ENCODE measurements at places on chromosomes 2 and 18.

DNA sequence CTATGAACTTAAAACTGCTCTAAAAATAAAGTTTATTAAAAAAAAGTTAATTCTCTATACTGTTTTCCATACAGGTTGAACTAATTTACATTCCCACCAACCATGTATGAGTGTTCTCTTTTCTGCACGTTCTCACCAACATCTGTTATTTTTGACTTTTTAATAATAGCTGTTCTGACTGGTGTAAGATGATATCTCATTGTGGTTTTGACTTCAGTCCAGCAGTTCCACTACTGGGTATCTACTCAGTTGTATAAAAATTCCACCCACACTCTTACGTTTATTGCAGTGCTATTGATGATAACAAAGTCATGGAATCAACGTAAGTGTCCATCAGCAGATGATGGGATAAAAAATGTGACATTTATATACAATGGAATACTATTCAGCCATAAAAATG is 33.7 kb downstream of the SPAG16 start:
- DNase-seq = no peak

DNA sequence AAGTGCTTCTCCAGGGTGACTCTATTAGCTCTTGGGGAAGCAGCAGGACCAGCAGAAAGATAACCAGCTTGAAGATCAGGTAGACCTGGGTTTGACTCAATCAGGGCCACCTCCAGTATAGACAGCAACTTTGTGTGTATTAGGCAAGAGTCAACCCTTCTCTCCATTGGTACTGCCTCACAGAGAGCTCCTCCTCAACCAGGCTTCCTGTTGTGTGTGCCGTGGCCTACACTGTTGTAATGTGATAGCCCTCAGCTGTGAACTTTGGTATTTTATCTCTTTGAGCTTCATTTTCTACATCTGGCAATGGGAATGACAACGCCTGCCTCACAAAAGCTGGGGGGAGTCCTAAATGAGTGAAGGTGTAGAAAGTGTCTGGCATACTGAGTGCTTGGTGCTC is 17.0 kb upstream of the MAP3K20 start:
- no peak for DNase-seq

DNA sequence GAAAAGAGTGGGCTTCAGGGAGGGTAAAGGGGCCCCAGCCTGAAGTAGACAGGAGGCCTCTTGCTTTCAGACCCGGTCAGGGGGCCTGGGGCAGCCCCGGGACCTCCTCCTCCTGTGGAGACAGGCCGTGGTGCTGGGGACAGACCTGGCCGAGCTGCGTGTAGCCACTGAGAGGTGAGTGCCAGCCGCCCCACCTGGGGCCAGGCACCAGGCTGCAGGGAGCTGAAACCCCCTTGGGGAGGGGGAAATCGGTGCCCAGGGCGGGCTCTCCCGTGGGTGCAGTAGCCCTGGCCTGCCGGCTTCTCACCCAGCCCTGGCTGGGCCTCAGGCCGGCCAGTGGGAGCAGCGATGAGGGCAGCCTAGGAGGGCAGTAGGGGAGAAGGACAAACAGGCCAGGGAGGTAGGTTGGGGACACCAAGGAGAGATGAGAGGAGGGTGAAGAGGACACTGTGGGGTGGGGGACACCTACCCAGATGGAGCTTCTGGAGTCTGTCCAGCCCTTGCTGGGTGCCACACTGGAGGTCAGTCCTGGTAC is 24.0 kb downstream of the CROCC2 start:
- DNase-seq = no peak

GRCh38 chr18:59724103-59724502 is 26.9 kb upstream of the CCBE1 start:
- no peak for DNase-seq

- no peak for DNase-seq
Measured at GRCh38 chr2:174615871-174616436, 18.4 kb upstream of the WIPF1 start.

DNA sequence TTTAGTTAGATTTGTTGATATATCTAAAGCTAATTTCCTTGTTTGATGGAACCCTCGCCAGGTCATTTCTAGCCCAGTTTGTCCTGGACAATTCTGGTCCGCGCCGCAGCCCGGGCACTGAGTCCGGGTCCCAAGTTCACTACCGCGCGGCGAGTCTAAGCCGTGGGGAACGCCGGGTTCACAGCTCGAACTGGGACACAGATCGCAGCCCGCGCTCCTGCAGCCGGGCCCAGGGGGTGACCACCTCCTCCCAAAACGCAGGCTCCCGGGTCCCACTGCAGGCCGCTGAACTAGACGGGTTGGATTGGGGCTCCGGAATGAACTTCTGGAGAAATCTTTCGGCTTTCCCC is 681 bp downstream of the ACADL start:
- no peak for DNase-seq

DNA sequence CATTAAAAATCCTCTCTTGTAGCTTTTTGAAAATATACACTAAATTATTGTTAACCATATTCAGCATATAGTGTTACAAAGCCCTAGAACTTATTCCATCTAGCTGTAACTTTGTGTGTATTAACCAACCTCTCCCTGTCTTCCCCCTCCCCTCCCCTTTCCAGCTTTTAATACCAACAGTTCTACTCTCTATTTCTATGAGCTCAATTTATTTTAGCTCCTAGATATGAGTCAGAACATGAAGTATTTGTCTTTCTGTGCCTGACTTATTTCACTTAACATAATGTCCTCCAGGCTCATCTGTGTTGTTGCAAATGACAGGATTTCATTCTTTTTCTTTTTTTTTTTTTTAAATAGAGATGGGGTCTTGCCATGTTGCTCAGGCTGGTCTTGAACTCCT is 45.1 kb downstream of the GPD2 start:
- DNase-seq = no peak

DNA sequence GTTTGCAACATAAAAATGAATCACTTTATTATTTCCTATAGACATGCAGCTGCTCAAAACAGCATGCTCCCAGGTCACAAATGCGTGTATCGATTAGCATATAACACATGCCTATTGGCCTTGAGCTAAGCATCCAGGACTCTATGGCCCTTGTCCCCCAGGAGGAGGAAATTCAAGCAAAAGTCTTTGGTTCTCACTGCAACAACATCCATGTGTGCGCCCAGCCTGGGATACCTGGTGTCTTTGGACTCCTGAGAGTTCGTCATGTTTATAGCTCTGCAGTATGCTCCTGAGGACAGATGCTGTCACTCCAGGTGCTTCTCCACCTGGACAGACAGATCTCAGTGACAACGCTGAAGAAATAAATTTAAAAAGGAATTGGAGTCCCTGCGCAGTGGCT is 284.6 kb downstream of the PHLPP1 start:
- DNase-seq = no peak

GRCh38 chr2:240972201-240972600 is 26.2 kb upstream of the SNED1 start:
- DNase-seq = no peak

DNA sequence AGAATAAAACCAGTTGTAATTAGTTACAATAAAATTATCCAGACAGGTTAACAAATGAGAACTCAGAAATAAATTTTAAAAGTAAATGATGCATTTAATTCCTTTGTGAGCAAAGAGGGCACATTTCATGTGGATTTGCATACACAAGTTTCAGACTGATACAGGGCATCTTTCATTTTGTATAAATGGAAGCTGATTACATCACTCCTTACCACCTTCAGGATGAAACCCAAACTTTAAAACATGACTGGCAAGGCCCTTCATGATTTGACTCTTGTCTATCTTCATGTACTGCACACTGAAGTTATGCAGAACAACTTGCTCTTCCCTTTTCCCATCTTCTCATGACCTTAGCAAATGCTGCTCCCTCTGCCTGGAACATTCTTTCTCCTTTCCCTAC is 26.9 kb downstream of the EFEMP1 start:
- no peak for DNase-seq

- DNase-seq = no peak
Measured at GRCh38 chr18:67194886-67195285, 321.6 kb downstream of the DSEL start.

GRCh38 chr2:80363330-80363729 is 58.8 kb upstream of the LRRTM1 start:
- DNase-seq = no peak

GRCh38 chr2:28525481-28525880 is 29.6 kb downstream of the PLB1 start:
- DNase-seq = no peak

- no peak for DNase-seq
Measured at GRCh38 chr18:48850822-48851598, 99.8 kb downstream of the SMAD7 start.

- DNase-seq = no peak
Measured at GRCh38 chr18:69730664-69731063, 217.0 kb downstream of the CD226 start.

- no peak for DNase-seq
Measured at GRCh38 chr2:240392948-240393830, 42.3 kb upstream of the GPC1 start.

DNA sequence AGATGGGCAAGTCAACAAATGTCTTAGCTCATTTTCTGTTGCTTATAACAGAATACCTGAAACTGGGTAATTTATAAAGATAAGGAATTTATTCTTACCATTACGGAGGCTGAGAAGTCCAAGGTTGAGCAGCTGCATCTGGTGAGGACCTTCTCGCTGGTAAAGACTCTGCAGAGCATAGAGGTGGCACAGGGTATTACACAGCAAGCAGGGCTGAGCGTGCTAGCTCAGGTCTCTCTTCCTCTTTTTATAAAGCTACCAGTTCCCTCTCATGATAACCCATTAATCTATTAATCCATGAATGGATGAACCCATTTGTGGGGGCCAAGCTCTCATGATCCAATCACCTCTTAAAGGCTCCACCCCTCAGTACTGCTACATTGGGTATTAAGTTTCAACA is 109.1 kb downstream of the CDK15 start:
- no peak for DNase-seq

DNA sequence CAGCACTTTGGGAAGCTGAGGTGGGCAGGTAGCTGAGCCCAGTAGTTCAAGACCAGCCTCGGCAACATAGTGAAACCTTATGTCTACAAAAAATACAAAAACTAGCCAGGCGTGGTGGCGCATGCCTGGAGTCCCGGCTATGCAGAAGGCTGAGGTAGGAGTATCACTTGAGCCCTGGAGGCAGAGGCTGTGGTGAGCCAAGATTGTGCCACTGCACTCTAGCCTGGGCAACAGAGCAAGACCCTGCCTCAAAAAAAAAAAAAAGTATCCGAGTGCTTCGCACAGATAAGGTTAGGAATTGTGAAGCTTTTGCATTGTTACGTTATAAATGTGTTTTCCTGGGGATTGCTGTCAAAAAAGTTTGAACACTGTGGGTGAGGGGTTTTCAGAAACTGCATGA is 4.1 kb downstream of the CTDSP1 start:
- DNase-seq = no peak

DNA sequence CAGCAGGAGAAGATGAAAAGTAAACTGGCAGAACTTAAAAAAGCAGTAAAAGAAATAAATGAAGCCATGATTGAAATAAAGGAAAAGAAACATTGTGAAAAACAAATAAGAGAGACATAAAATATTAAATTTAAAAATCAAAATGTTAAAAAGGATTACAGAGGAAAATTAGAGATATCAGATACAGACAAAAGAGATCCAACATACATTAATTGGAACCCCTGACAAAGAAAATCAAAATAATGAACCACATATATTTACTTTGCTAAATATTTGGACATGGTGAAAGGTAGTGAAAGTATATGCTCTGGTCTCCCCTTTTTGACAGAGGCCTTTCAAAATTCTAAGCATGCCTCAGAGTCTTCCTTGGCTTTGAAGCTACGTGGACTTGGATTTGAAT is 79.9 kb upstream of the TGFA start:
- no peak for DNase-seq

GRCh38 chr2:65602603-65603235 is 170.3 kb upstream of the SPRED2 start:
- no peak for DNase-seq

- no peak for DNase-seq
Measured at GRCh38 chr2:9313443-9313842, 106.8 kb downstream of the ASAP2 start.

DNA sequence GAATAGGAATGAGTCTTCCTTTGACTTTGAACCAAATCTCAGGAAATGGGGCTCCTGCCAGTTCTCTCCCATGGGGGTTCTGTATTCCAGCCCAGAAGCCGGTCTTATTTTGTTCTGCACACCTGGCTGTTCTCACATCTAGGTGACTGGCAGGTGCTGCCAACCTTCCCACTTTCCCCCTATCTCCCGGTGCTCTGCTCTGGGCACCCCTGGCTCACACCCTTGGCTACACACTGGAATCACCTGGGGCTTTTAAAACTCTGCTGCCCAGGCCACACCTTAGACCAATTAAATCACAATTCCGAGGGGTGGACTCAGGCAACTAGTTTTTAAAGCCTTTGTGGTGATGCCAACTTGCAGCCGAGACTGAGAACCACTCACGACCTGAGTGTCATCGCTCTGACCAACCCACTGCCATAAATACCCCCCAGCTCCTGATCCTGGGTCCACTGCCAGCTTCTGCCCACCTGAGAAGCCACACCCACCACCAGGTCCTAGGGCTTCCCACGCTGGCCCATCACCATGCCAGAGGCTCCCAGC is 69.2 kb downstream of the KCNF1 start:
- no peak for DNase-seq

DNA sequence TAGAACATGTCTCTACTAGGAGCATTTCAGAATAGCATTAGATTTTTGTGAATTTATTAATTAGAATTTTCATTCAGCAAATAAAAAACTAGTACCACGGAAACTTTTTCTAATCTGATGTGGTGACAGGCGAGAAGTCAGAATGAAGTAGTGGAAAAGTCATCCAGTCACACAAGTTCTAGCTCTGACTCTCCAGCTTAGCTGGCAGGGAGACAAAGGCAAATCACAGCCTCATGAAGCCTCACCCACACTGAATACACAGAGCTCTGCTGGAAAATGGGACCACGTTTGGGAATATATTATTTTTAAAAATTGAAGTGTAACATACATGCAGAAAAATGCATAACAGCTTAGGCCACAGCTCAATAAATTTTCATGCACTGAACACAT is 86.1 kb downstream of the L3MBTL4 start:
- no peak for DNase-seq

GRCh38 chr2:11674983-11675382 is 5.0 kb upstream of the NTSR2 start:
- no peak for DNase-seq

DNA sequence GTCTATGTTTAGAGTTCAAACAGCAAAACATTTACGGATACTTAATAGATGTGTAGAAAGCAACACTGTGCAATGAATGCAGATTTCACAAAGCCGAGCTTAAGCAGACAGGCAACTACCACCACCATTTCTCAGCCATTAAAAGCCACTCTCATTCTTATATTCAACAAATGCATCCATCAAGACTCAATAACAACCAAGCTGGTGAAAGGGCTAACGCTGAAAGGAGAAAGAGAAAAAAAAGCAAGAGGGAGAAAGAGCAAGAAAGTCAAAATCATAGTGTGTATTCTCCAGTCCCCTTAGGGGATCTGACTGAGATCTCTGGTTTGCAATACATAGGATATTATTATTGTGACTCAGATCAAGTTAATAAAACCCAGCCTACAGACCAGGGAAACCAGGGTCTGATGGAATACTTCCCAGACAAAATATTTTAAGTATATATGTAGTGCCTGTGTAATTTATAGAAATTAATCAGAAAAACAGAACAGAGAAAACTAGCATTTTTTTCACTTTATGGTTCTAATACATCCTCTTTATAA is 14.1 kb downstream of the SATB2 start:
- DNase-seq = no peak
